ENCODE measurements at places on chromosomes 3 and 15.

DNA sequence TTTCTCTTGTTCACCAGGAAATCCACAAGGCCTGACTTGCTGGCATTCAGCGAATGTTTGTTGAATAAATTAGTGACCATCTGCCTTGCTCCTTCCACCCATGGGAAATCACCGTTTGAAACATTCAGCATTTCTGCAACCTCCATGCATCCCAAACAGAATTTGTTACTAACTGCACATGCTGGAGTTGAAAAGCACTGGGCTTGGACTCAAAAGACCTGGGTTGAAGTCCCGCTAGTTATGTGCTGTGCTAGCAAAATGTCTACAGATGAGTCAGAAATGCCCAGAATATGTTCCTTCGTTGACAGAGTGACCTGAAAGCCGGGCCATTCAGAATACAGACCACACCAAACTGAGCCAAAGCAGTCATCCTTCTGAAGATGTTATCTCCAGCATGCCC, 144.6 kb downstream of the ALDH1A2 start:
- DNase-seq: no peak

GRCh38 chr3:59782664-59783063, 732.8 kb upstream of the CFAP20DC start:
- no peak for DNase-seq

DNA sequence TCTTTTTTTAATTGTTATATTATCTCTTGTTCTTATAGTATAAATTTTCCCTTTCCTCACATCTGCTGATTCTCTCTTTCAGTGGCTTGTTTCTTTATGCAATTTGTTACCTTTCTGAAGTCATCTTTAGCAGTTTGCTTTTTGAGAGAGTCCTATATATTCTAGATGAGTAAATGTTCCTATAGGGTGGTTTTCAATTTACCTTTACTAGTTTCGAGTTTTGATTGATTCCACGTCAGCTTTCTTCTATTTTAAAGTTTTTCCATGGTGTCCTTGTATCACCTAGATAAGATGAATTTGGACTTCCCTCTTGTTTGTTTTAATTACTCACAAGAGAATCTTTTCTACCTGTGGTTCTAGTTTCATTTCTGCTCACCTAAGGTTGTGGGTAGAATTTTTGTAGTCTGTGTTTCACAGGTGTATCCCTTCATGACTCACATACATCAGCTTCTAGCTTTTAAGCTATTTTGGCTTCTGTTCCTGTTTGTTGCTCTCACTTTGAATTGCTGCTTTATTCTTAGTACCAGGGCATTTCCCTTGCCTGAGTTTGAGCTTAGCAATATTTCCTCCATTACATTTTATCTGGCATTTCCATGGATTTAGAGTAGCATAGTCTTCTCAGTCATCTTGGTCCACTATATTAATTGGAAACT, 6.4 kb downstream of the TEX9 start:
- DNase-seq: no peak

GRCh38 chr15:71780115-71780976, 30.0 kb upstream of the NR2E3 start:
- no peak for DNase-seq

DNA sequence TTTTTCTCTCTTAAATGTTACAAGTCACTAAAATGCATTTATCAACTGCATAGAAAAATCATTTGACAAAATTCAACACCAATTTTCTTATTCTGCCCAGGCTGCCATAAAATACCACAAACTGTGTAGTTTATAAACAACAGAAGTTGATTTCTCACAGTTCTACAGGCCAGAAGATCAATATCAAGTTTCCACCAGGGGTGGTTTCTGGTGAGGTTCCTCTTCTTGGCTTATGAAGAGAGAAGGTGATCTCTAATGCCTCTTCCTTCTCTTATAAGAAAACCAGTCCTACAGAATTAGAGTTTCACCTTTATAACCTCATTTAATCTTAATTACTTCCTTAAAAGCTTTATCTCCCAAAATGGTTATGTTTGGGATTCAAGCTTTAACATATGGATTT, 10.9 kb upstream of the CD200R1L start:
- DNase-seq: no peak

GRCh38 chr3:185734725-185735096, 90.1 kb downstream of the IGF2BP2 start:
- no peak for DNase-seq

- DNase-seq: no peak
Measured at GRCh38 chr3:12686096-12686495, 22.2 kb upstream of the RAF1 start.

DNA sequence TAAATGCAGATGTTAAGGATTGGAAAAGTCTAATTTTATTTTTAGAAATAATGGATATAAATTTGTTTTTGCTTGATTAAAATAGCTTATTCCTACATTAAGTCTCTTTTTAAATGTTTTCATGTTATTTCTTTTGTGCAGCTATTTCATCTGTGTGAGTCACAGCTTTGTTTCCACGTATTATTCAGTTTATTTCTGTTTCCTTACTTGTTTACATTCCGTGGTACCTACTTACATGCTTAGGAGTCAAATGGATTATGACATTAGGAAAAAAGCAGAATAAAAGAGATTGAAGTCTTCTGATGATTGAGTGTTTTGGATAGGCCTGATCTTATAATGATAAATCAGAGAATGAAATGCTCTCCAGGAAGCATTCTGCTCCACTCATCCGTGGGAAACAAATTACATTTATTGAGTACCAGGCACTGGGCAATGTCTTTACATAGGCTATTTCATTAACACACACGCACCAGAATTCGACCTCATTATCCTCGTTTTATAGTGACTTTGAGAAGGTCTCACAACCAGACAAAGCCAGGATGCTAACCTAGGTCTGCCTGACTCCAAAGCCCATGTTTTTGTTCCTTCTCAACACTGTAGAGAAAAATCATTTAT, 38.1 kb upstream of the RASA2 start:
- no peak for DNase-seq

DNA sequence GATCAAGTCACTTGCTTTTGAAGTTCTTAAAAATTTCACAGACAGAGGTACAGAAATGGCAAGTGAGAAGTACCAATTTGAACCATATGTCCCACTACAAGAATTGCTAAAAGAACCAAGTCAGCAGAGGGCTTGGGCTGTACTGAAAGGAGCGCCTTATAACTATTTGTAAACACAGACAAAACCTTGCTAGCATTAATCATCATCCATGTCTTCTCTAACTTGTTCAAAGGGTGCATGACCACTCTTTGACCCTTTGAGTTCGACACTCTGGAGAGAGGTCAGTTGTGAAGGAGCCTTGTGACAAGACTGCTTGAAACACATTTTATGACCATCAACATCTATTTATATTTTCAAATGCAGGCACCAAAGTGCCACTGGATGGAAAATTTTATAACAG, 191.7 kb downstream of the PDZRN3 start:
- no peak for DNase-seq

- peak; percentile 49 for DNase-seq
Measured at GRCh38 chr3:45929042-45929679, 14.1 kb upstream of the CXCR6 start.

DNA sequence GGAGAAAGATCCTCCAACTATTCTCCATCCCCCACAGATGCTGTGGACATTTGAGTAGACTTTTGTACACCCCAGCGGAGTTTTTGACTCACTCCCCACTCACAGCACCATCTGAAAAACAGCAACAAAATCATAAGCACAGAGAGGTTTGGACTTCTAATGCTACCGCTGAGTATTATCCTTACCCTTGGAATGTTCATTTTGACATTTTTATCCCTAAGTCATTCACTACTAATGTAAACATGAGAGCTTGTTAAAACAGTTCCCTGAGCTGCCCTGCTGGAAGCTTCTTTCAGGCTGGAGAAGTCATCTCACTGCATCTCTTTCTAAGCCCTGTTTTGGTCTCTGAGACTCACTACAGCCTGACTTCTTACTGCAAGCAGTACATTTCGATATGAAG, 1045.9 kb downstream of the MCTP2 start:
- no peak for DNase-seq

DNA sequence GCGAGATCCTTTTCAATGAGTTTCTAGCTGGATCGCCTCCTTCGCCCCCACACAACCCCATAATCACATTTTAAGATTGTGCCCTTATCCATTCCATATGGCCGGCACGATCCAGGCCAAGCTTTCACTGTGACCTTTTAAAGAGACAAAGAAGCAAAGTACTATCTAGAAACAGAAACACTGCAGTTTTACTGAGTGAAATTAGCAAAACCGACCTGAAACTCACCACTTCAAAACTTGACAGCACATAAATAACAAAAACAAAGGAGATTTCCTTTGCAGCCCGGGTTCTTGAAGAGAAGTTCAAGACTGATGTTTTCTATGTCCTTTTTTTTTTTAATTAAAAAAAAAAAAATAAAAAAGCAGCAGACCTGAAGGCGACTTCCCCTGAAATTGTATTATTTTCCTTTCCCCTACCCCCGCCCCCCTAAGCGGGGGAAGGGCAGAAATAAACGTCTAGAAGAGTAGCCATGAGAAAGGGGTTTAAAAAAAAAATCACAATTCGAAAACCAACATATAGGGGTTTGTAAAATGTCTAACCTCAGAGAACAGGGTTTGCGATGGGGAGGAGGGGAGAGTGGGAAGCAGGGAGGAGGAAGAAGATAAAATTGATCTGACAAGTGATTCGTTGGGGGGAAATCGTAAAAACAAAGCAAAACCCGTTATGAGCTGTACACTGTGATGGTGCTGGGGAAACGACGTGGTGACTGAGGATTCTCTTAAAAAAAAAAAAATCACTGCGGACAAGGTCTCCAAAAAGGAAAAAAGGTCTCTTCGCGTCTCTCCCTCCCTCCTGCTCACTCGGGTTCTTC, 1.5 kb downstream of the SATB1 start:
- DNase-seq: peak; percentile 20

- no peak for DNase-seq
Measured at GRCh38 chr3:120569222-120570057, 26.7 kb upstream of the NDUFB4 start.

GRCh38 chr3:64971602-64972001, 283.8 kb upstream of the ADAMTS9 start:
- no peak for DNase-seq

DNA sequence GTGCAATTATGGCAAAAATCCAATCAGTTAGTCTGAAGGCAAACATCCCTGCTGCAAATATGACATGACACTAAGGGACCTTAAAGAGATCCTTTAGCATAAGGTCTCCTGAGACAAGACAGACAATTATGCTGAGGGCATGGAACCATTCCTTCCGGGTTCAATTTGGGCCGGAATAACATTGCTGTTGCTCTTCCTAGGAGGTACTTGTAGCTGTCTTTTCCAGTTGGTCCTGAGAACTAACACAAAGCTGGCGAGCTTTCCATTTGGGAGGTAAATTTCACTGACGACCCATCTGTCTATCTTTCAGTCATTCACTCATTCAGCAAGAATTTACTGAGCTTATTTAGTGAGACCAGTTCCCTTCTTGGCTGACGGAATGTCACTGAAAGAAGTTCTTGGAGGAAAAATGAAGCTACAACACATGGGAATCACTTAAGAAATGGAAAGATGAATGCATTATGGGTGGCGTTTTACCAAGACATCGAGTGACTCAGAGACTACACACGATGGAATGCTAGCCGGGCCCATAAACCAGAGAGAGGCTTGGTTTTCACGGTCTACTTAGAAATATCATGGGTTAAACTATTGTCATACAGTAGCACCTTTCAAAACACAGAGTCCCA, 215.5 kb downstream of the PDZRN3 start:
- no peak for DNase-seq

GRCh38 chr15:33443708-33444107, 132.9 kb downstream of the RYR3 start:
- DNase-seq: no peak

DNA sequence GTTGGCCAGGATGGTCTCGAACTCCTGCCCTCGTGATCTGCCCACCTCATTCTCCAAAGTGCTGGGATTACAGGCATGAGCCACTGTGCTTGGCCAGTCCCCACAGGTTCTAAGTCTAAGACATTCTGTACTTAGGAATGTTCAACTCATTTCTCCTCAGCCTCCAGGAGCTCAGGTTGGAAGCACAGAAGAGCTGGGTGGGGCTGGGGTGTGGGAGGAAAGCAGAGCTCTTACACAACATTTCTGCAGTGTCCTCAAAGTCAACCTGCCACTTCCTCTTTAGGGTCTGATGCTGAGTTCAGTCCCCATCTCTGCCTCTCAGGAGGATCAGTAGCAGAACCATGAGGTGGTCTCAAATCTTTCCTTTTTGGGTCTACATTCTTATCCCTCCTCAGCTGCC, 75.5 kb downstream of the MRPL46 start:
- DNase-seq: no peak

GRCh38 chr3:153349108-153349499, 187.1 kb downstream of the RAP2B start:
- no peak for DNase-seq

GRCh38 chr3:101074518-101074917, 81.3 kb upstream of the ABI3BP start:
- no peak for DNase-seq

GRCh38 chr15:43106486-43106829, 620 bp upstream of the UBR1 start:
- DNase-seq: no peak

- no peak for DNase-seq
Measured at GRCh38 chr3:13876451-13877100, 3.3 kb downstream of the WNT7A start.

Data from effector CD8-positive, alpha-beta T cell (primary cell).